Activated naive CD4-positive, alpha-beta T cell (primary cell): ENCODE measurements at places on chromosomes 3 and 15.

- DNase-seq: no peak
Measured at GRCh38 chr15:61080221-61081026, 148.7 kb downstream of the RORA start.

DNA sequence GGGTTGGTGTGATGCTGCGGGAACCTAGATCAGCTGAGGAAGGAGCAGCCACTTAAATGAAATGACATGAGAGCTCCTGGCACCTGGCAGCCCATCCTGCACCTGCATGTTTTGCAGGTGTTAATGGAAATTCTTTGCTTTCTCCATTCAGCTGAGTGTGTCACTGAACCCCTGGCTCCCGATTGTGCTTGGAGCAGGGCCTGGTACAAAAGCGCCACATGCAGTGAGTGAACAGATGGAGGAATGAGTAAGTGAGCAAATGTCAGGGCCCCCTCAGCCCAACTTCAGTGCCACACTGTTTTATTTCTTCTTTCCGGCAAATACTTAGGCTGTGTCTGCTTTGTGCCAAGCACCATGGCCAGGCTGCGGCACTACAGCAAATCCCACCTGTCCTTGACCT lies 132.2 kb downstream of the ASB7 start:
- no peak for DNase-seq

DNA sequence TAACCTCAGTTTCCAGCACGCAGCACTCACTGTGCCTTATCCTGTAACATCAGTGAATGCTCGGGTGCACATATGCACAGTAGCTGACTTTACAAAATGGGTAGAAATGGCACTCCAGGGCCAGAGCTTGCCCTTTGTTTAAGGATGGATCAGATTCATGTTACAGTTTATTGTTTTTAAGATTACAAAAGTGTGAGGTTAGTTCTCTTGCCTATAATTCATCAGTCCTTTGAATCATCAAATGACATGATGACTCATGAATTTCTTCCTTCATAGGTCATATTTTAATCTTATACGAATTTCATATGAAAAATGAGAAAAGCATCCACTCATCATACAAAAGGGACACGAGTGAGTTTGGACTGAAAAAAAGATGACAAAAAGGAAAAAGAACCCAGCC lies 545.3 kb downstream of the GBE1 start:
- DNase-seq: no peak

DNA sequence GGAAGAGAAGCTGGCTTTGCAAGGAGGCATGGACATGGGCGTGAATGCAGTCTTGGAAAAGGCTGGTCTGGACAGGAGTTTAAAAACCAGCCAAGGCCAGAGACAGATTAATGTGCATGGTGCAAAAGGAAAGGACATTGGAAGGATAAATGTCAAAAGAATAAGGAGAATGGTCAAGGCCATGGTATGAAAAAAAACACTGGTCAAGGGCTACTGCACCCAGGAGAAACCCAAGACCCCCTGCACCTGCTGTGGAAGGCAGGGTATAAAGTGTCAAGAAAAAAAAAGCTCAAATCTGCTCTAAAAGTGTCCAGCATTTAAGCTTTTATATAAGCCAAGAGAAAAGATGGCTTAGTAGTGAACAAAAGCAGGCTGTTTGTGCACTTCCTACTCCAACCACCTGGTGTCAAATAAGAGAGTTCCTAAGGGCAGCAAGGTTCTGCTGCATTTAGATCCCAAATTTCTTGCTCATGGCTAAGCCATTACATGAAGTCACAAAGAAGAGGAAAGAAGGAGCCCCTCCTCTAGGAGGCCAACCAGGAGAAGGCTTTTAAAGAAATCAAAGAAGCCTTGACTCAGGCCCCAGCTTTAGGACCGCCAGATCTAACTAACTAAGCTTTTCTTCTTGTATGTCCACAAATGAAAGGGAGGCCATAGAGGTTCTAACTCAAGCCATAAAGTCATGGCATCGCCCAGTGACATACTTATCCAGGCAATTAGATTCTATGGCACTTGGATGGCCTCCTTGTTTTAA lies 16.9 kb downstream of the CCR4 start:
- DNase-seq: no peak

GRCh38 chr3:3817865-3818264 lies 18.6 kb downstream of the LRRN1 start:
- DNase-seq: no peak

DNA sequence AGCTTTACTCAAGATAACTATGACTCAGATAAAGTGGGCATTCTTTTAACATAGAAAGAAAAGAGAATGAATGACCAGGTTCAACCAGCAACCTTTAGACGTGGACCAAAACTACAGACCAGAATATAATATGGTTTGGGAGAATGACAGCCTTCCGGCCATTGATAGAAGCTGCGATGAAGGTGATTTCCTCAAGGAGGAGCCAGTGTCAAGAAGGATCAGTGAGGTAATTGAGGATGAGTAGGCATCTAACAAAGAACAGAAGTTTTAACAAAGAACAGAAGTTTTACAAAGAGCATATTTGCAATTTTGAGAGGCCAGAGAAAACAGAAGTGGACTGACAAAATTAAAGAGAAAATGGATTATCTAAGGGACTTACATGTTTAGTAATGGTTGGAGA lies 289.0 kb upstream of the AGTR1 start:
- no peak for DNase-seq

GRCh38 chr3:106425026-106425425 lies 556.2 kb upstream of the CBLB start:
- DNase-seq: no peak

- no peak for DNase-seq
Measured at GRCh38 chr3:195352895-195353488, 82.0 kb upstream of the XXYLT1 start.

DNA sequence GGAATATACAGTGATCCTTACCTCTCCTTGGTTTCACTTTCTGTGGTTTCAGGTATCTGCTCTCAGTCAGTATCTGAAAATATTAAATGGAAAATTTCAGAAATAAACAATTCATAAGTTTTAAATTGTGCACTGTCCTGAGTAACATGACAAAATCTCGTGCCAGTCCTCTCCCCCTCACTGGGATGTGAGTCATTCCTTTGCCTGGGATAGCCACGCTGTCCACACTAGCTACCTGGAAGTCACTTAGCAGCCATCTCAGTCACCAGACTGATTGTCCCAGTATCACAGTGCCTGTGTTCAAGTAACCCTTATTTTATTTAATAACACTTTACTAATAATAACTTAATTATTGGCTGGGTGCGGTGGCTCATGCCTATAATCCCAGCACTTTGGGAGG lies 15.3 kb upstream of the KLHL25 start:
- no peak for DNase-seq

- no peak for DNase-seq
Measured at GRCh38 chr15:70845602-70846360, 8.2 kb downstream of the LARP6 start.

DNA sequence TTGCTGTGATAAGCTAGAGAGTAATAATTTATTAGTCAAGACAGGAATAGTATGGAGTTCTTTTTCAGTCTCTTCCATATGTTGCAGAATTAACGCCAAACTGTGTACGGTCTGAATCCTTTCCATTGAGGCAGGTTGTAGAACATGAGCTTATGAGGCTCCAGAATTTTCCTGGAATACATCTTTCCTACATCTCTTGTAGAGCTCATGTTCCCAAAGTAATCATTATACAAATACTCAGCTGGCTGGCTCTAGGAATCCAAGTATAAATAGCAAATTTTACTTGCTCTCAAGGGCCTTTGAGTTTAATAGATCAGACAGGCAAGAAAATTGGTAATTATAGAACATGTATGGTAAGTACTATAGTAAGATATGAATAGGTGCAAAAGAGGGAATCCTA lies 419.4 kb downstream of the RBMS3 start:
- no peak for DNase-seq
